ENCODE measurements at places on chromosomes 4 and X.

GRCh38 chr4:173917255-173917960 is 366.1 kb downstream of the FBXO8 start:
- no peak for DNase-seq

GRCh38 chrX:136710325-136710951 is 62.5 kb downstream of the CD40LG start:
- no peak for DNase-seq

DNA sequence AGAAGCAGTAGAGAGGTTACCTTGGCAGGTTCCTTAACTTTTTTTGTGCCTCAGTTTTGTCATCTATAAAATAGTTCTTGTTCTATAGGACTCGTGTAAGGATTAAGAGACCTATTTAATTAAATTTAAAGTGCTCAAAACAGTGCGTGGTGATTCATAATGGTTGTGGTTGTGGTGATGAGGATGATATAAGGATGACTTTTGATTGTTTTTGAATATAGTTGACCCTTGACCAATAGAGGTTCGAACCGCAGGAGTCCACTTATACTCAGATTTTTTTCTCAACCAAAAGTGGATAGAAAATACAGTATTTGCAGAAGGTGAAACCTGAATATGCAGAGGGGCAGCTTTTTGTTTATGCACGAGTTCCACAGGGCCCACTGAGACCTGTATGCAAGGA is 14.6 kb downstream of the SMAD1 start:
- no peak for DNase-seq

DNA sequence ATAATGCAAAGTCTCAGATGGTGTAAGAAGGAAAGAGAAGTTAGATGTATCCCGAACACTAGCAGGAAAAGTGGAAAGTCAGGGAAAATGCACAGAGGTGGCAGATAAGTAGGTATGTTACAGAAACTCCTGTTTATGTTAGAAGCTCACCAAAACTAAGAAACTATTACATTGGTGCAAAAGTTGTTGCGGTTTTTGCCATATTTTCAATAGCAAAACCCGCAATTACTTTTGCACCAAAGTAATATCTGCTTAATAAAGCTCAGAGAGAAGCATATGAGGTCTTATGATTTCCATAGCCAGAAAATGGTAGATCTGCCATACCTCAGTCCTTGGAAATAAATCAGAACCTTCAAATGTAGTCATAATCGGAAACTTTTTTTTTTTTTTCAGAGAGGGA is 1035.6 kb downstream of the PCDH7 start:
- DNase-seq = no peak

GRCh38 chr4:72666910-72667309 is 97.9 kb upstream of the ADAMTS3 start:
- DNase-seq = no peak

- no peak for DNase-seq
Observed at GRCh38 chrX:34426334-34426733, 230.8 kb downstream of the TMEM47 start.

DNA sequence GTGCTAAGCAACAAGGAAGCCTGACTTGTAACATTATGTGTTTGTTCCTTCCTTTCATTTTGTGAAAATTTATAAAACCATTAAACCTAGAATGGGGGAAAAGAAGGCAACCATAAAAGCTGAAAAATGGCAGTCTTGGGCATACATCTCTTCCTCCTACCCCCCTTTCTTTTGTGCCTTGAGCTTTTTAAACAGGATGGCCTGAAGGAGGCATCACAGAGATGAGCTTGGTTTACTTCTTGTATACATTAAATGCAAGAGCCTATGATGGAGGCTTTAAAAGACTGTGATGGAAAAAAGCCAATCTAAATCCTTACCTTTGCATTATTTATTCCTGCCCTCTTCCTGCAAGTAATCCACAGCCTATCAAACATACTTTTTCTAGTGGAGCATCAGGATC is 36.2 kb upstream of the ADH7 start:
- DNase-seq = no peak

GRCh38 chr4:86615501-86615900 is 21.4 kb downstream of the PTPN13 start:
- DNase-seq = no peak

GRCh38 chrX:20230406-20230805 is 36.3 kb downstream of the RPS6KA3 start:
- no peak for DNase-seq

GRCh38 chrX:86263526-86263925 is 115.3 kb downstream of the DACH2 start:
- DNase-seq = no peak

GRCh38 chrX:124194199-124194598 is 138.3 kb upstream of the TEX13D start:
- DNase-seq = no peak

DNA sequence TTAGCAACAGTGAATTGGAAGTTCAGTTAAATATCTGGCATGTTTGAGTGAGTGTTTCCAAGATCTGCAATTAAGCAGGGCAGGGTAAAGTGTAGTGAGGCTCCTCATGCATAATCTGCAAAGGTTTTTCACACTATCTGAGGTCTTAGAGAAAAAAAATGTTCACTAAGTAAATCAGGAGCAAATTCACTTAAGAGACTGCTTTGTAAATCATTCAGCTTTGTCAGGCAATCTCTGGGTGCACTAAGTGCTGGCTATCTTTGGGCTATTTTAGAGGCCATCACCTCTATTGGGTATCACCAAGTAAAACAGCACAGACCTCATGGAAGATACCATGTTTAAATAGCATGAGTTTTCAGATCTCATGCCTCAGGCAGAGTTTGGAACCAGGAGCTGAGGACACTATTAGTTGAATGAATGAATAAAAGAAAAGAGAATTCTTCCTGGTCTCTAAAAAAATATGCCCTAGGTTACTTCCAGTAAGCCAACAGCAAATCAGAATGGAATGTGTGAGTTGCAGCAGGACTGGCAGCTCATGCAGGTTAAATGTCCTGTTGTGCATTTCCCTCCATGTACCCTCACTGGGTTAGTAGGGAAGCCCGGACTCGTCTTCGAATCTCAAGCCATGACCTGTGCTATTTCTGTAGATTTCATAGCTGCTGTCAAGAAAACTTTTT is 195.3 kb downstream of the KCNIP4 start:
- no peak for DNase-seq

DNA sequence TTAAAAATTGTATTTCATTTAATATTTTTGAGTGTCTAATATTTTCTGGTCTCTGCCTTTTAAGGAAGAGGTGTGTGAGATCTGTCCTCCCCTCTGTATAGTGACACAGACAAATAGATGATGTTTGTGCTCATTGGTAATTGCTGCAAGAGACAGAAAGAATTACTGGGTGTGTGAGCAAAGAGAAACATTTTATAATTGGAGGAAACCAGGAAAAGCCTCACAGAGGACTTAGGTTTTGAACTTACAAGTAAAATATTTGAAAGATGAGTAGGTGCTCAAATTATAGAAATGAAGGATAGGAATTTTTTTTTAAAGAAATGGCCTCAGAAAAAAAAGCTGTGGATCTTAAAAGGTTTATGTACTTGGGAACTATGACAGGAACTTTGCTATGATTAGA is 149.8 kb downstream of the SPCS3 start:
- DNase-seq = no peak
